ENCODE measurements at places on chromosomes 1 and 21.
A peak's percentile ranks its signal among the peaks of the same experiment; 100 is the strongest.

DNA sequence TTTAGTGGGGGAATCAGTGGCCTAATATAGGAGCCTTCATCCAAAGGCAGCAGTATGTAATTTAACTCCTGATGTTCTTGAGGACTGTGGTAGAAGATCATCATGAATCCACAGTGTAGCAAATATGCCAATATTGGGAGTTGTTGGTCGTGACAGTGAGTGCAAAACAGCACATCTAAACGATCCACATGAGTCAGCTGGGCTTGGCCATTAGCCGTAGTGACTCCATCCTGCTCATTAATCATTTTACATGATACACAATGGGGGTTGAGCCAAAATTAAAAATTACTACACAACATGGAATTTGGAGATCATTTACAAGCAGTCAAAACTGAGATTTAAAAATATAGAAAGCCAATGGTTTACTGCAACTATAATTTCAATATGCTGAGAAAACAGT is 653.9 kb upstream of the CAMK1G start:
- no peak for DNase-seq

DNA sequence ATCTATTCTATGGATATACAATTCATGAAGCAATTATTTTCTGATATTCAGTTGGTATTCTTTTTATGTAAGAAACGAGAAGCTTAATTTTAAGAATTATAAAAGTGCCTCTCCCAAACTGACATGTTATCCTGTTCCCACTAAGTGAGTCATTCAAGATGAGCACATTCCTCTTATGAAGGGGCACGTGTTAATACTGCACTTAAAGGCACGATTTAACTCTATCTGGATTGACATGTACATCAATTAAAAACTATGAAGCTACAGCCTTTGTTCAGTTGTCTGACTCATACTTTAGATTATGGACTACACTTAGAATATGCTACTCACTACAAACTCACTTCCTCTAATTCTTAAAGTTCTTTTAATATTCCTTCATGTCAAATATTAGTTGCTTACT is 111.6 kb downstream of the CYYR1 start:
- DNase-seq: no peak

GRCh38 chr1:155176544-155177071 is 3.0 kb downstream of the TRIM46 start:
- DNase-seq: peak; percentile 84

DNA sequence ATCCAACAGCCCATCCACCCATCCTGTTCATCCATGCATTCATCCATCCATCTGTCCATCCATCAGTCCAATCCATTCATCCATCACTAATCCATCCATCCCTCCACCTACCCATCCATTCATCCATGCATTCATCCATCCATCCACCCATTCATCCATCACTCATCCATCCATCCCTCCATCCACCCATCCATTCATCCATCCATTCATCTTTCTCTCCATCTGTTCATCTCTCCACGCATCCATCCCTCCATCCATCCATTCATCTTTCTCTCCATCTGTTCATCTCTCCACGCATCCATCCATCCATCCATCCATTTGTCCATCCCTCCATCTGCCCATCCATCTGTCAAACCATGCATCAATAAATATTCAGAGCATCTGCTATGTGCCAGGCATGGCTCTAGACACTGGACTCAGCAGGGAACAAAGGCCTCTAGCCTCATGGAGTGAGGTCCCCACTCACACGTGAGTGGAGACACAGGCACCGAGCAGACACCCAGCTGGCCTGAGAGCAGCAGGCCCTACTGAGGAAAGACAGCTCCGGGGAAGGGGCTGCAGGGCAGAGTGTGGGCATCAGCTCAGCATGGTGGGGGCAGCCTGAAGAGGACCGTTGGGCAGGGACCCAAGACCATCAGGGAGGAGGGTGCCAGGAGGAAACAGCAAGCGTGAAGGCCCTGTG is 9.6 kb downstream of the KRTAP10-1 start:
- DNase-seq: no peak

- DNase-seq: no peak
Observed at GRCh38 chr1:4176841-4177240, 276.8 kb upstream of the C1orf174 start.

DNA sequence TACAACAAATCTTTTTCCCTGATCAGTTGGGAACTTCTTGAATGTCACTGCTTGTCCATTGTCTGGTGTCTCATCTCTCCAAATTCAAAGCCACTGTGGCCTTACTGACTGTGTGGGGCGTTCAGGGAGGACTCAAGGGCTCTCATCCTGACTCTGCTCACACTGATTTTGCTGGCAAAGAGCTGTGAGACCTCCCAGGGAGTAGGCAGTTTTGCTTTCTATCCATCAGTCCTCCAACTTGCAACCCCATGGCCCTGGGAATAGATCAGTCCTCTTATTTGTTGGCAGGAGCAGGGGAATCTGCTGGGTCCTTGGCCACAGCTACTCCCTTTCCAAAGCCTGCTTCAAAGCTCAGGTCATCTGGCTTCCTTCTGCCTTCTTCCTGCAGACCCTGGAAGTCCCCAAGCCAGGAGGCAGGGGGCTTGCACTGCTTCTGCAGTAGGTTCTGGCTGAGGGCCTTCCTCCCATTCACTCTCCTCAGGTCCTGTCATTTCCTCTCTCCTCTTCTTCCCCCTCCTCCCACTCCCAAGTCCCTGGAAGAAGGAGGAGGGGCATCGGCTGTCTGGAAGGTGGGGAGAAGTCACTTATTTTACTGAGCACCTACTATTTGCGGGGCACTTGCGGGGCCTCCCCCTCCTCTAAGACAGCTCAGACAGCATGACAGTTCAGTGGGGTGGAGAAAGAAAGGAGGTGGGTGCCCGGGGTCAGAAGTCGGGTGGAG is 876 bp upstream of the NAV1 start:
- no peak for DNase-seq

DNA sequence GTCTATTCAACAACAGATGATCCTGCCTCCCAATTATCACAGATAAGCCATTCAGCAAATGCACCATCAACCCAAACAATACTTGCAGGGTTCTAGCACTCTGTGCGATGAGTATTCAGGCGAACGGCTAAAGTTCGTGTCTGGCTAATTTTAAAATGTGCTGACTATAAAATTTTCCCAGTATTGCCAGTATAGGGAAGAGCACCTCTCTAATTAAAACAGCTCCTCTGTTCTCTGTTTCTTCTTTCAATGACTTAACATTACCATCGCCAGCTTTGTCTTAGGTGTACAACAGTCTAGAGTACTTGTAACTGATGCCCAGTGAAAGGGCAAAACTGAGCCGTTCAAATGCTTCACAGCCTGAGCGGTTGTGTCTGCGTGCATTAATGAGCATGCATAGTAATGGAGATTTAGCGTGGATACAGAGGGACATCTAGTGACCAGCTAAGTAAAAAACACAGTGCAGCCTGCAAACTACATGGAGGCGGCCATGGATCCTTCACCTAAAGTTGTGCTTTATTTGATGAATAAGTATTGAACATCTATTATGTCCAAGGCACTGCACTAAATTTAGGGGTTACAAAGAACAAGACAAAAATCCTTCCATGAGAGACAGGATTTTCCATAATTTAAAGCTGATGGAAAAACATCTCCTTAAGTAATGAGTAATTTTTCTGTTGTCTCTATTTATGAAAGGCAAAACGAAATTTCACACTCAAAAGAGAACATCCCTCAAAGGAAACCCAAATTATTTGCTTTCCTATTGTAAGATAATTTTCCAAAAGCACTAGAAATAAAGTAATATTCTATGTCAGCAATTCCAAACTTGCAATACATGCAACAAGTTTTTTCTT is 120.0 kb downstream of the SETD4 start:
- no peak for DNase-seq

GRCh38 chr1:166673722-166674121 is 165.6 kb upstream of the POGK start:
- no peak for DNase-seq

- no peak for DNase-seq
Observed at GRCh38 chr1:6069573-6069972, 23.9 kb downstream of the KCNAB2 start.

DNA sequence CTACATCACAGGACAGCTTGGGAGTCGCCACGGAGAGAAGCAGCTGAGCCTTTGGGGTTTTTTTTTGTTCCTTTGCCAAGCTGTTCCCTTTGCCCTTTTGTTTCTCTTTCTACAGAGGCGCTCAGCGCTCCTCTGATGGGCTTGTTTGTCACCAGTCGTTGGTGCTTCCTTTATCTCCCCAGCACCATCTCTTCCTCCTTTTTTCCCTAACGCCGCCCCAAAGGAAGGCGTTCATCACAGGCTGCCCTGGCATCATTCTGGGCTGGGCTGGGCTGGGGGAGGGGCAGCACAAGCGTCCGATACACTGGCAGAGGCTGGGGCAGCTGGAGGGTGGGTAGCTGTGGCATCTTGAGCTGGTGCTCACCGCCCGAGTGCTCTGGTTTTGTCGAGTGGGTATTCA is 10.5 kb downstream of the IGSF21 start:
- no peak for DNase-seq

DNA sequence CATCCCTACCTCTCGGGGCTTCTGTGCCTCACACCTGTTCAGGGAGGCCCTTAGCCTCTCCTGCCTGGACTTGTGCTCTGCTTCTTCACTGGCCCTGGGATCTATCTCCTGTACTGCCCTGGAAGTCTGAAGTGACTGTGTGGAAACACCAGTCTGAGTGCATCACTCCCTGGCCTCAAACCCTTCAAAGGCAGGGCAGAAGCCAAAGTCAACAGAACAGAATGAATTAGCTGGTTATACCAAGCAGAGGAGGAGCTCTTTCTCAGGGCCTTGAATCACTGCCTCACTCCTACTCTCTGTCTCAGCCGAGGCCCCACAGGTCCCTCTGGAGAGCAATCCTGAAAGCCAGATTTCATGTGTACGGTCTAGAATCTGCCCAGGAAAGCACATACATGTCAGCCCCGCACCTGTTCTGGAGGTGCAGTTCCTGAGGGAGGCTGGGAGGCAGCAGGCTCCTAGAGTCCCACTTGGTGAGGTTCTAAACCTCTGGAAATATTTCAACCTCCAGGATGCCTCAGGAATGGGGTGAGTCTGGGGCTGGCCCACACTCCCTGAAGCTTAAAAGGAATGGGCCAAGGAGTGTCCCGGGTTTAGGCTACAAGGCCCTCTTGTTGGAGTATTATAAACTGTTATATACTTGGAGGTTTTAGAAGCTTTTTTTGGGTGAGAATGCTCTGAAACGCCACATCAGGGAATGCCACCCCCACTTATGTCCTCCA is 98.3 kb downstream of the ABCA4 start:
- no peak for DNase-seq

GRCh38 chr1:62724430-62724829 is 36.2 kb upstream of the DOCK7 start:
- no peak for DNase-seq

DNA sequence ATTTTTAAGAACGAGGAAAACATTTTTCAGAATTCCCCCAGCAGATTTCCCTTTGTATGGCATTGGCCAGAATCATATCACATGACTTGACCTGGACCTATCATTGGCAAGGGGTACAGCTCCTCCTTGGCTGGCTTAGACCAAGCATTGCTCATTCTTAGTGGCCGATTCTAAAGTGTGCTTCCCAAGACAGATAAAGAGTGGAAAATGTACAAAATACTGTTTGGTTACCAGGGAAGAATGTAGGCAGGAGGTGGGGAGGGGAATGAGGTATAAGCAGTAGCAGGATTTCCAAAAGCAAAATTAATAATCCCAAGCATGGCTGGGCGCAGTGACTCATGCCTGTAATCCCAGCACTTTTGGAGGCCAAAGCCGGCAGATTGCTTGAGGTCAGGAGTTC is 75.6 kb upstream of the KRTAP11-1 start:
- no peak for DNase-seq

GRCh38 chr1:57494530-57495079 is 70.7 kb upstream of the DAB1 start:
- DNase-seq: no peak

- no peak for DNase-seq
Observed at GRCh38 chr1:33378976-33379375, 51.9 kb downstream of the PHC2 start.

DNA sequence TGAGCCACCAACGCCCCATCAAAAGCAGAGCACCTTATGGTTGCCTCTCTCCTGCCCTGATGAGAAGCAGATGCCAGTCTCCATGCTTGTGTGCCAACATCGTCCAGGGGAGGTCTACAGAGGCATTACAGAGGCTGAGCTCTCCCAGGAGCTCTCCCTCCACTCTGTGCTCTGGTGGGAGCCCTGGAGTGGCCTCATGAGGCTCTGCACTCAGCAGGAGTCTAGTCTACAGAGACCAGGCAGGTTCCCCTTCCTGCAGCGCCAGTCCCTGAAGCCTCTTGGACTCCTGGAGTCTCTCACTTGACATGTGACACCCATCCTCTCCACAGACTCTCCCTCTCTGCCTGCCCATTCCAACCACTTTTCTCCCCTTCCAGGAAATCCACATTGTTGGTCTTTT is 3.4 kb downstream of the DCST1 start:
- DNase-seq: no peak

GRCh38 chr1:243926803-243927245 is 76.8 kb upstream of the AKT3 start:
- DNase-seq: no peak

DNA sequence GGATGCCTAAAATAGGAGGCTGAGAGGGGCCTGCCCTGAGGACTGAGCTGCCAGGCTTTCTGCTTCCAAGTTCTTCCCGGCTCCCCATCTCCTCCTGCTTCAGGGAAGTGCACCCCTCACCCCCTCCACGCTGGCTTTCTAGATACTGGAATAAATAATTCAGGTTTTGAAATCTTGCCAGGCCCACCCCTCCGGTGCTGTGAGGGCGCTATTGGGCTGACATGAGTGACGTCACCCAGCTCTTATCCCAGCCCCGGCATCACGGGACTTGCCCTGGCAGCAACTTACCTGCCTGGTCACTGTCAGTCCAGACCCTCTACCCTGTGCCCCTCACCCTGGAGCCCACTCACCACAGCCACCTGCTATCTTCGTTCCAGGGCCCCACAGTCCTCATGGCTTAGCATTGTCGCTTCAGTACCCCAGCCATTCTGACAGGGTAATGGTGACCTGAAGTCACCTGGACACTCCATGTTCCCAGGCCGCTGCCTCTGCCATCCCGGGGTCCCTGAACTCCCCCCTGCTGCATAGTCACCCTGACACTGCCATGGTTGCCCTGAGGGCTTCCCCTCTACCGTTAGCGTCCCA is 819 bp upstream of the GPR3 start:
- peak; percentile 44 for DNase-seq

- DNase-seq: no peak
Observed at GRCh38 chr1:24380508-24380907, 33.1 kb downstream of the STPG1 start.

GRCh38 chr1:31587720-31588423 is 11.6 kb downstream of the TINAGL1 start:
- peak; percentile 22 for DNase-seq

DNA sequence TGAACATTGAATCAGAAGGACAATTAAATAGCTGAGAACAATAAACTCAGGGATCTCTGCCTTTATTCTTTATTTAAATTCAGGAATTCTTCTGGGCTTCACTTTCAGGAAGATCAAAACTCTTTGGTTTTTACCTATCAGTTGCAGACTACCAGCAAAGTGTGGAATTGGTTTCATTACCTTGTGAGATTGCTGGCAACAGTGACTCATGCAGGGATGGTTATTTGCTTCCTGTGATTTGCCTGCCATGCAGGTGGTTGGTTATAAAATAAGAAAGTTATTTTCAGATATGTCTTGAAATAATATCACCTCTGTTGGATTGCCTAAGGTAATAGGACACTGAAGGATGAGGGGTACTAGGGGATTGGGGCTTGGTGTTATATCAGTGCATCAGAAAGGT is 204.6 kb downstream of the PTBP2 start:
- no peak for DNase-seq

All from CD4-positive, alpha-beta T cell treated with Interleukin-21 for 1 hour (primary cell).